ENCODE measurements at places on chromosomes 3 and 15.
A peak's percentile ranks its signal among the peaks of the same experiment; 100 is the strongest.

DNA sequence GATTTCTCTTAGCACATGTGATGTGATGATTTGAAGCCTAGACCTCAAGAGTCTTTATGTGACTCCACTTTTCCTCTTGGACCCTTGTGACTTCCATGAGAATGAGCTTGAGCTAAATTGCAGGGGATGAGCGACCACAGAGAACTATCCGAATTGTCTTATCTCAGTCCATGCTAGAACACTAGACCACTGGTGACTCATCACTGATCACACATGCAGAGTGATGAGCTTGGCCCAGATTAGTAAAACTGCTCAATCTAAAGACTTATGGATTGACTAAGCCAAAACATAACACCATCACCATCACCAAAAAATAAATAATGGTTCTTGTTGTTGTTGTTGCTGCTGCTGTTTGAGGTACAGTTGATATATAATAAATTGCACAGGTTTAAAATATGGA lies 114.1 kb upstream of the CFAP20DC start:
- peak; percentile 13 for DNase-seq

DNA sequence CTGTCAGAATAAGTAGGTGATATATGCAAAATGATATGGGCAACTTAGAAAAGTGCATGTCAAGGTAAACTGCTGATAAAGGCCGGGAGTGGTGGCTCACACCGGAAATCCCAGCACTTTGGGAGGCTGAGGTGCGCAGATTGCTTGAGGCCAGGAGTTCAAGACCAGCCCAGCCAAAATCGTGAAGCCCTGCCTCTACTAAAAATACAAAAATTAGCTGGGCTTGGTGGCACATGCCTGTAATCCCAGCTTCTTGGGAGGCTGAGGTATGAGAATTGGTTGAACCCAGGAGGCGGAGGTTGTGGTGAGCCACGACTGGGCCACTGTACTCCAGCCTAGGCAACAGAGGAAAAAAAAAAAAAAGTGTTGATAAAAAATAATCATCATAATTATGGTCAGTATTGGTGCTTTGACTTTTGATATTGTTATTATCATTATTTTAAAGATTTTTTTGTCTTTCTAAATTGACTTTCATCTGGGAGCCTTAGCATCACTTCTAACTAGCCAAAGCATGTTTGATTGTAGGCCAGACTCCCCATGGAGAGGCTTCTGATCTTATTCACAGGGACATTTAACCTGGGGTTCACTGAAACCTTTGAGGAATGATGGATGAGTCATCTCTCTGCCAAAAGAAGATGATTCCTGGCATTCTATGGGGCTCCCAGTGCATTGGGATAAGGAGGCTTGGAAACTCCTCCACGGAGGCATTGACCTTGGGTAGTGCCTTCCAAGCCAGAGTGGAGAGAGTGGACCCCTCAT lies 5.6 kb downstream of the ZBTB38 start:
- peak; percentile 40 for DNase-seq

DNA sequence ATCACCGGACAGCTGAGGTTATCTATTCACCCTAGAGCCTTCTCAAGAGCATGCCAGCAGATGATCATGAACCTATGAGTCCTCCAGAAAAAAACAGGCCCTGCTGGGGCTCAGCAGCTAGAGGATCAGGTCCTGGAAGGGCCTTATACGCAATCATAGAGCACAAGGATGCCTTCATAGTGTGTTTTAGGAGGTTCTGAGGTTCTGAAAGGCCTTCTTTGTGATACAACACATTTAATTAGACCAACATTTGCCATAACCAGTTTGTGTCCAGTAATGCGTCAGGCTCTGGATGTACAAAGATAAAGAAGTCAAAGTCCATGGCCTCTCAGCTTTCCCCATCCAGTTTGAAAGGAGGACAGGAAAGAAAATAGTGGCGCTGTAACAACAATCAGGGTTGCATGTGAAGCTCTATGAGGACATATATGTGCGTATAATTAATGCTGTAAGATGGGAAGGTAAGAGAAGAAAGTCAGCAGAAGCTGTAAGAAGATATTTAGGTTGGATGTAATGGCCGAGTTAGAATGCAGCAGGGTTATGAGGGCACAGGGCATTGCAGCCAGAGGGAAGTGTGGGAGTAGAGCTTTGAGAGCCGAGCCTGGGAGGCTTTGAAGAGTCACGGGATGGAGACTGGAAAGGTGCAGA lies 302.6 kb upstream of the TBL1XR1 start:
- no peak for DNase-seq

DNA sequence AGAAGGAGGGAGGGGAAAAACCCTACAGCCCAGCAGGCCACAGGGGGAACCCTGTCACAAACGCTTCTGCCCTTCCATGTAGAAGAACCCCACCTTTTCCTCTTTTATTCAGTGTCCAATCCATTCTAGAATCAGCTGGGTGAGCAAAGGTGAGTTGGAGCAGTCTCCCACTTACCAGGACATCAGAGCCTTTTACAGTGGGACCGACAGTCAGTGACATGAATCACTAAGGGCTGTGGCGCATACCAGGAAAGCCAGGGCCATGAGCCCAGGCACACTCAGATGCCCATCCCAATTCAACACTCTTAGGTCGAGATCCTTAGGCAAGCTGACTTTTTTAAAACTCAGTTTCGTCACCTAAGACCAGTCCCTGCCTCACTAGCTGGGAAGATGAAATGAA lies 146.1 kb downstream of the AQP9 start:
- DNase-seq = no peak

DNA sequence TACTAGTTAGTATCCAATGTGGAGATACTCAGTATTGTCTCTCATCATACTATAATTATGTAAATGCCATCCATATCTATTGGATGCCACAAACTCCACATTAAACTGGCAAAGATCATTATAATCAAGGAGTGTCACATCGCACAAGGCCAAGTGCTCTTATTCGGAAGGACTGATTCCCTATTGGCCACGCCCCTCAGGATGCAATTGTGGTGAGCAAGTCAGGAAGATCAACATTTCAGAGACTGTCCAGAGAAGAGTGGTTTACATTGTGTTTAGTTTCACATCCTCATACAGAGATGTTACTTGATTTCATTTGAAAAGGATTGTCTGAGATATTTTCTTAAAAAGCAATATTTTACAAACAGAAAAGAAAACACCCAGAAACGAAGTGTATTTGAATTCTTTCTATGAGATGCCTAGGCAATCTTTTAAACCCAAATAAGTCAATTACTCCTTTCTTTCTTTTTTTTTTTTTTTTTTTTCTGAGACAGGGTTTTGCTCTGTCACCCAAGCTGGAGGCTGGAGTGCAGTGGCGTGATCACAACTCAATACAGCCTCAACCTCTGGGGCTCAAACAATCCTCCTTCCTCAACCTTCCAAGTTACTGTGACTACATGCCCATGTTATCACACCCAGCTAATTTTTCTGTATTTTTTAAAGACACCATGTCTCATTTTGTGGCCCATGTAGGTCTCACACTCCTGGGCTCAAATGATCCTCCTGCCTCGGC lies 369.1 kb downstream of the RBMS3 start:
- DNase-seq = peak; percentile 82

- DNase-seq = no peak
These were observed 22.4 kb upstream of the SRP14 start for GRCh38 chr15:40061212-40061901.

- DNase-seq = peak; percentile 6
These were observed 34.4 kb upstream of the SLC6A1 start for GRCh38 chr3:10957976-10958749.

DNA sequence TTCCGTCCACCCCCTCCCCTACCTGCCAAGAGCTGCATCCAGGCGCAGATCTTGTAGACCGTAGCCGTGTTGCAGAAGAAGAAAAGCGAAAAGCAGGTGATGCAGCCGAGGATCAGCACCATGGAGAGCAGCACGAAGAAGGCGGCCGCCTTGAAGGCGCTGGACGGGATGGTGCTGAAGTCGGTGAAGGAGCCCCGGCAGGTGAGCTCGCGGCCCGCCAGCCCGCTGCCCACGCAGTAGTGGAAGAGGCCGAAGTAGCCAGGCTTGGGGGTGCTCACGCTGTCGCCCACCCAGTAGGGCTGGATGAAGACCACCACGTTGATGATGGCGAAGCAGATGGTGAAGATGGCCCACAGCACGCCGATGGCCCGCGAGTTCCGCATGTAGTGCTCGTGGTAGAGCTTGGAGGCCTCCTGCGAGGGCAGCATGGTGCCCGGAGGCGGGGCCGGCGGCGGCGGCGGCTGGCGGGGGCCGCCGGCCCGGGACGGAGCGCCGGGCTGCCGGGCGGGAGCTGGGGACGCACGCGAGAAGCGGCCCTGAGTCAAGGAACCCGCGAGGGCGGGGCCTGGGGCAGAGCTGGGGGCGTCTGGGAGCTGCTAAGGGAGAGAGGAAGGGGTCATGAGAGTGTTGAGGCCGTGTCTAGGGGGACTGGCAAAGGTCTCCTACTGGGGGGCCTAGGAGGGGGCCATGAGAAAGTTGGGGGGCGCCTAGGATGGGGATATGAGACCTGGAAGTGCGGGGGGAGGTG lies 1.2 kb downstream of the LHFPL4 start:
- peak; percentile 50 for DNase-seq

DNA sequence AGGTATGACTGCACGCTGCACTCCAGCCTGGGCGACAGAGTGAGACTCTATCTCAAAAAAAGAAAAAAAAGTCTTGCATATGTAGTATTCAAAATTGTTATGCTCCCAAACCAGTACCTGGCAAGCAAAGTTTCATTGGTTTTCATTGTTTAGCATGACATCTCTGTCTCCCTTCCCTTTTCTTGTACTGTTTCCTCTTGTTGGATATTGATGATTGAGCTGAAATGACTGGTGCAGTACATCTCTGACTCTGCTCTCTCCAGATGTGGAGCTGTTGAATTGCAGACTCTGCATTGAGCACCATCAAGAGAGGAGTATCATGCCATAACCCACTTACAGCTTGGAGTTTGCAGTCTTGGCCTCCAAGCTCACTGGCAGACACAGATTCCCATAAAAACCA lies 77.2 kb downstream of the FAM81A start:
- no peak for DNase-seq

DNA sequence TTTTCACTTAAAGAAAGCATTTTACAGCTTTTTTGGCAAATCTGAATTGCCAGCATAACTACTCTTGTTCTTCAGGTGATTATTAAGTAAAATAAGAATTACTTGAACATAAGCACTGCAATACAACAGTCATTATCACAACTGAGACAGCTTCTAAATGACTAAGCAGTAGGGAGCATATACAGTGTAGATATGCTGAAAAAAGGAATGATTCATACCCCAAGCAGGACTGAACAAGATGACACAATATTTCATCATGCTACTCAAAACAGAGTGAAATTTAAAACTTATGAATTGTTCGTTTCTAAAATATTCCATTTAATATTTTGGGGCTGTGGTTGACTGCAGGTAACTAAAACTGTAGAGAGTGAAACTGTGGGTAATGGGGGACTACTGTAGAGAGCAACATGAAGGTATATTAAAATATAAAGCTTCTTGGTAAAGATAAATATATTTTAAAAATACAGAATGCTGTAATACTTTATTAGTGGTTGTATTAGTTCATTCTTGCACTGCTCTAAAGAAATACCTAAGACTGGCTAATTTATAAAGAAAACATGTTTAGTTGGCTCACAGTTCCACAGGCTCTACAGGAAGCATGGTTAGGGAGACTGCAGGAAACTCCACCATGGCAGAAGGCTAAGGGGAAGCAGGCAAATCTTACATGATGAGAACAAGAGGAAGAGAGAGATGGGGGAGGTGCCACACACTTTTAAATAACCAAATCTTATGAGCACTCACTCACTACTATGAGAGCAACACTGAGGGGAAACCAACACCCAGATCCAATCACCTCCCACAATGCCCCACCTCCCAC lies 84.8 kb downstream of the DCLK3 start:
- peak; percentile 93 for DNase-seq

- no peak for DNase-seq
These were observed 96.5 kb upstream of the TNIK start for GRCh38 chr3:171556574-171557145.

- no peak for DNase-seq
These were observed 298.0 kb upstream of the RBMS3 start for GRCh38 chr3:28982906-28983305.

DNA sequence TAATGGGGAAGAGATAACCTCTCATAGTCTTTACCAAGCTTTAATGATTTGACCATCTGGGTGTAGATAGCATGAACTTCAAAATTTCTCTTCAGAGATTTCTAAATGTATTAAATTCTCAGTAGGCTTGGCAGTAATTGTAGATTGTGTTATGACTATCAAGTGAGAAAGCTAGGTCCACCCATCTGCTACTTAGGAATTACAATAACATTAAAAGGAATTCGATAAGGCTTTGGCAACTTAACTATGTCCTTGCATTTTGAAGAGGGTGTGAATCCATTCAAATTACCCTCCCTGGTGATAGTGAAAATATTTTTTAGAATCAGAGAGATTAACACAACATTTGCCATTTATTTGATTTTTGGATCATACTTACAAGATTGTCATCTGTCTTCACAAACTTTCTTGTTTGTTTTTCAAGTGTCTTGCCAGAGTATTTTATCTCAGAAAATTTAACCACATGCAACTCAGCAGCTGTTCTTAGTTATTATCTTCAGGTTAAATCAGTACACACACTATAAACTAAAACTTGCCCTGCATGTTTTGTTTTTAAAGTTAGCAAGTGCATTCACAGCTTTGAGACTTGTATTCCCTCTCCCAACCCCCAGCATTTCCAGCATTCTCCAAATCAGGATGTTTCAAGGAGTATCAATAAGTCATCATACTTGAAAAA lies 69.6 kb upstream of the COL8A1 start:
- DNase-seq = no peak

GRCh38 chr3:111903067-111903511 lies 44.0 kb downstream of the PHLDB2 start:
- peak; percentile 93 for DNase-seq

- DNase-seq = peak; percentile 83
These were observed 28.2 kb downstream of the GJD2 start for GRCh38 chr15:34726406-34727100.

- no peak for DNase-seq
These were observed 470.1 kb upstream of the ATP11B start for GRCh38 chr3:182323126-182323700.

- no peak for DNase-seq
These were observed 314.9 kb downstream of the NTRK3 start for GRCh38 chr15:87941606-87942005.

DNA sequence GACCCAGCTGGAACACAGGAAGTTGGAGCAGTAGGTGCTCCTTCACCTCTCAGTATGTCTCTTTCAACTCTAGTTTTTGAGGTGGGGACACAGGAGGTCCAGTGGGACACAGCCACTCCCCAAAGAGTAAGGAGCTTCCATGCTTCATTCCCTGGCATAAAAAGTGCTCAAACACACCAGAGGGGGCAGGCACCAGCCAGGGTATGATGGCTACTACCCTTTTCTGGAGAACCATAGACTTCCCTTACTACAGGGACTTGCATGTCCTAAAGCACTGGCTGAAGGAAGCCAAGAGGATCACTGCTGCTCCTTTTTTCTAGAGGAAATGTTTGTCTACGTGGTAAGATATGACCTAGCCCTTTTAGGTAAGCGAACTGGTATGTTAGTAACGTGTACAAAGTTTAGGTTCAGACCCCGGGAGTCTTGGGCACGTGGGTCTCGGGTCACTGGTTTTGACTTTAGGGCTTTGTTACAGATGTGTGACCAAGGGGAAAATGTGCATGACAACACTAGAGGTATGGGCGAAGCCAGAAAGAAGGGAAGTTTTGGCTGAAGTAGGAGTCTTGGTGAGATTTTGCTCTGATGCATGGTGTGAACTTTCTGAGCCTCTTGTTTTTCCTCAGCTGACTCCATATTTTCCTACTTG lies 11.9 kb downstream of the IL17RB start:
- DNase-seq = no peak
